ENCODE measurements at places on chromosomes 7 and 10.

DNA sequence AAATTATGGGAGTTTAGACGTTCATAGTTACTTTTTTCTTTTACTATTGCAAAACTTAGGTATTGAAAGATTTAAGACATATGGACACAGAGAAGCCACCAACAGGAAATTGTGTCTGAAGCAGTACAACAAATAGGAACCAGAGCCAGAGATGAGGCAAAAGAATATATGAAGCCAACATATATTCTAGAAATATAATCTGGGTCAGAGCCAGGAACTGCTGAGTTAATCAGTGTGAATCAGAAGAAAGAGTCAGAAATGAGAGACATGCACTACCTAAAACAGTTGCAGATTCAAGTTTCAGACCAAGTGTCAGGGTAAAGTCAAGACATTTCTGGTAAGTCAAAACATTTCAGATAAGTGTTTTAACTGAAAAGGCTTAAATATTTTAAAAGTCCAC, 67.7 kb downstream of the DGKB start:
- DNase-seq, result no peak

GRCh38 chr7:101140339-101140699, 13.4 kb downstream of the SERPINE1 start:
- DNase-seq, result no peak

DNA sequence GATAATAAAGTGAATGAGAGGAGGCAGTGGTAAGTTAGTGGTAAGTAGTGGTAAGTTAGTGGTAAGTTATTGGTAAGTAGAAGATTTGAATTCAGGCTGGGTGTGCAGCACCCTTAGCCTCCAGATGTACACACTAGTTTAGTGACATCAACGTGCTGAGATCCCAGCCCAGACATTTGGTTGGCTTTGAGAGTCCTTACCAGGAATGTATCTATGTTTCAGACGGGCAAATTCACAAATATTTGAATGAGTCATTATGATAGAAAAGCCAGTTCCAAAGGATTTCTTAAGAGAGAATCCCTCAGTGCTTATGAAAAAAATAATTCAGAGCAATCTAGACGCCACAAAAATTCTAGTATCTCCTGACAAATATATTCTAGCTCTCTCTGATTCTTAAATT, 70.0 kb downstream of the ARL4A start:
- DNase-seq, result no peak

- DNase-seq, result no peak
Observed at GRCh38 chr10:74419491-74419951, 268.5 kb downstream of the ADK start.
